Psoas muscle (tissue), 8 donors: ENCODE measurements at places on chromosomes 11 and 22. TPM values are rescaled to one million over a fixed set of nuclear protein-coding genes. Genes with fewer than 3 reads are reported as not detected.

Gene POTEH
- polyA plus RNA-seq = not detected

Gene ANGPTL5
- 0.16 TPM for polyA plus RNA-seq

Gene USP2
- polyA plus RNA-seq = 49.0 TPM

Gene GLYATL1
- not detected for polyA plus RNA-seq

GRCh38 chr11:96299155-96299888 lies 43.7 kb downstream of the MAML2 start:
- H3K36me3 ChIP-seq = no peaks in the 10 kb centered on the region
- no peak overlapping the region for H3K4me3 ChIP-seq
- no peaks in the 10 kb centered on the region for H3K27me3 ChIP-seq
- no peak overlapping the region for H3K27ac ChIP-seq

DNA sequence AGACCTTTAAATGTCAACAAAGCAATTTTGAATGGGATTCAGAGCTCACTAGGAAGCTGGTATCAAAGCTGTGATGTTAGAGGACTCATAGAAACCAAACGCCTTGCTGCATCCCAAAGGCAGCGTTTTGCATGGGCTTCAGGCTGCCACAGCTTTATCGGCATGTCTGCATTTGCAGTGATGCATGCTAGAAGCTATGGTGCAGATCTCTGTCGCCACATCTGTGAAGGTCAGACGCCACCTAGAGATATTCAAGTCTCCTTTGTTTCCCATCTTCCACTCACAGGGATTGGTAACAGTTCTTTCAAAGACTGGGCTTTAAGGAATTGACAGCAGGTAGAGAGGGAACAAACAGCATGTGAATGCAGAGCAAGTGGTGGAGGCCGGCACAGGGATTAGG lies 47.8 kb downstream of the NTM start:
- DNase-seq = no peak
- no peaks in the 10 kb centered on the region for H3K27me3 ChIP-seq
- H3K27ac ChIP-seq = no peak overlapping the region
- H3K36me3 ChIP-seq = no peaks in the 10 kb centered on the region
- H3K4me3 ChIP-seq = no peak overlapping the region

DNA sequence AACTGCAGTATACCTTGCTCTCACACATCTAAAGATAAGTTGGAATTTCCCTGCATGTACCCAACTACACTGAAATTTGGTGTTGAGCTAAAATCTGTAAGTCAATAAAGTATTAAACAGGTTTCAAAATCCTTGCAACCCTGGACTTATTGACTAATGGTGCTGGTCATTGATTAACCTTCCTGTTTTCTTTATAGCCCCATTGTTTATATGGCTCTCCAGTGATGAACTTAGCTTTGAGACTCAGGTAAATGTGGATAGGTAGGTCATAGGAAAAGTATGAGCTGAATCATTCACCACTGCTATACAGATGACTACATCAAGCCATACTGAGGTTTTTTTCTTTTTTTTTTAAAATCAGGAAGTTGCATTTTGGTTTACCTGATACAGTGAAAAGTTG lies 132.7 kb downstream of the FAT3 start:
- H3K27me3 ChIP-seq = no peaks in the 10 kb centered on the region
- H3K36me3 ChIP-seq = no peaks in the 10 kb centered on the region
- no peak for DNase-seq
- no peaks in the 10 kb centered on the region for H3K4me1 ChIP-seq
- no peak overlapping the region for H3K4me3 ChIP-seq

DNA sequence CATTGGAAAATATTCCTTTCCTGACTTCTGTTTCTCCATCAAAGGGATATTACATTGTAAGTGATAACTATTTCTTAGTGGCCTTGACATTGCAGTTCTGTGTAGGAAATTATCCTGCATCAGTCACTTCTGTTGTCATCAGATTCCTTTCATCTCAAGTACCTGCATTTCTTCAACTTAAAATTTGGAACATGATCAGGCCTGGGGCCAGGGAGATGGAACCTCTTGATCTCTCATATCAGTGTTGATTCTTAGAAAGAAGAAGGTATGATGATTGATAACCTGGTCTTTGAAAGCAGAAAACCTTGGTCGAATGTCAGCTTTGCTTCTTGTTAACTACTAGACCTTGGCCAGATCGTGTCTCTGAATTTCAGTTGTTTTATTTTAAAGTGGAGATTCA lies 93.6 kb downstream of the NAV2 start:
- H3K4me3 ChIP-seq = no peak overlapping the region
- no peak overlapping the region for H3K27ac ChIP-seq
- H3K27me3 ChIP-seq = no peaks in the 10 kb centered on the region
- no peak for DNase-seq

- H3K36me3 ChIP-seq = no peaks in the 10 kb centered on the region
- DNase-seq = no peak
- peak overlapping the region; percentile 60 for H3K27ac ChIP-seq
- peaks cover 7% of the 10 kb centered on the region for H3K4me1 ChIP-seq
- no peak overlapping the region for H3K4me3 ChIP-seq
Observed at GRCh38 chr11:128610721-128611617, 23.6 kb upstream of the ETS1 start.

DNA sequence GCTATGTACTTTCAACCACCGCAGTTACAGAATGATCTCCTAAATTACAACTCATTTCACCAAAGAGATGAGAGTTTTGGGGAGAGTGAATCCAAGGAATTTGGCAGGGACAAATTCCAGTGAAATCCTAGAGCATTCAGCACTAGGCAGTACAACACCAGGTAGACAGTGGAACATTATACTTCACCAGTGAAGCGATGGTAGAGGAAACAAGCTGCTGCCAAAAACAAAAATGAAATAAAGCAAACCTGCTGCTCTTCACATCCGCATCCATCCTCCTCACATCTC lies 16.9 kb downstream of the SMCO4 start:
- no peak for DNase-seq
- H3K27me3 ChIP-seq = no peaks in the 10 kb centered on the region
- H3K27ac ChIP-seq = peak overlapping the region; percentile 70
- peaks cover 57% of the 10 kb centered on the region for H3K4me1 ChIP-seq
- no peaks in the 10 kb centered on the region for H3K36me3 ChIP-seq
- no peak overlapping the region for H3K4me3 ChIP-seq

GRCh38 chr11:1338201-1339065 lies 29.0 kb upstream of the TOLLIP start:
- no peak overlapping the region for H3K27ac ChIP-seq
- H3K36me3 ChIP-seq = no peaks in the 10 kb centered on the region
- peaks cover 10% of the 10 kb centered on the region for H3K4me1 ChIP-seq

GRCh38 chr11:61168800-61169199 lies 7.6 kb upstream of the VPS37C start:
- DNase-seq = no peak
- no peaks in the 10 kb centered on the region for H3K36me3 ChIP-seq
- no peaks in the 10 kb centered on the region for H3K4me1 ChIP-seq
- H3K4me3 ChIP-seq = no peak overlapping the region
- H3K27ac ChIP-seq = no peak overlapping the region

DNA sequence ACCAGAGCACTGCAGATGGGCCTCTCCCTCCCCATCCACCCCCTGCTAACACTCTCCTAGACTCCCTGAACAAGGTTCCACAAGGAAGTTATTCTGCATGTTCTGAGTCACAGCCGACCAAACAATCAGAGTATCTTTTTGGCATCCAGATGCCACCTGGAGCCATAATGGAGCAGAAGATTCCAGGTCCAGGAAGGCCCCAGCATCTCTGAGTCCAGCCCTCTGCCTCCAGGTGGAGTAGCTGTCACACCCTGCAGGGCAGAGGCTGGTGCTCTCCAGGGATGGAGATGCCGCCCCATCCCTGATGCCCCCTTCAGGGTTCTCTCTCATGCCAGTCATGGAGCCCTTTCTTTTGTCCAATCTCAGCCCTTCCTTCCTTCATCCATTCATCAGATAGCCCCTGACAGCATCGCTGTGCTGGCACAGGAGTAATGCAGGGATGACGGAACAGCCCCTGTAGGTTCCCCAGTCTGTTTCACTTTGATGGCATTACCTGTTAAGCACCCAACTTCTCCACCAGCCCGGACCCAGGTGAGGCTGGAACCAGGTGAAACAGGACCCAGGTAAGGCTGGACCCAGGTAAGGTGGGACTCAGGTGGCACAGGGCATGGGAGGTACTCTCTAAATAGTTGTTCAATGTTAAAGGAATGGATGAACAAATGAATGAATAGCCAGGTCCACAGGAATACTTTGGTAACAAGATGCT lies 20.1 kb upstream of the TSKU start:
- H3K4me1 ChIP-seq = peaks cover 1% of the 10 kb centered on the region
- no peaks in the 10 kb centered on the region for H3K36me3 ChIP-seq
- no peak overlapping the region for H3K27ac ChIP-seq
- DNase-seq = no peak
- H3K27me3 ChIP-seq = no peaks in the 10 kb centered on the region
- H3K4me3 ChIP-seq = no peak overlapping the region

- H3K27ac ChIP-seq = no peak overlapping the region
- H3K36me3 ChIP-seq = no peaks in the 10 kb centered on the region
- DNase-seq = no peak
- no peaks in the 10 kb centered on the region for H3K4me1 ChIP-seq
- no peak overlapping the region for H3K4me3 ChIP-seq
Observed at GRCh38 chr11:45676522-45677095, 11.2 kb upstream of the CHST1 start.
